ENCODE measurements at places on chromosomes 16 and 17. TPM values are rescaled to one million over a fixed set of nuclear protein-coding genes. Genes with fewer than 3 reads are reported as not detected.

Gene CDK12
- 59.7 TPM for total RNA-seq

Gene MPV17L
- 8.3 TPM for total RNA-seq

Gene TIGD7
- total RNA-seq = 7.5 TPM

Gene CCL8
- total RNA-seq = 1.6 TPM

Gene PYY
- 55.4 TPM for total RNA-seq

Gene KRT25
- total RNA-seq = not detected

Gene AIPL1
- not detected for total RNA-seq

Gene CCL15
- total RNA-seq = 79.4 TPM

Gene NPIPB8
- total RNA-seq = 0.92 TPM

Gene PLCD3
- total RNA-seq = 232 TPM

Gene ABCC11
- 0.32 TPM for total RNA-seq

Gene ABCA9
- total RNA-seq = 20.0 TPM

Gene ZFPM1
- total RNA-seq = 10.3 TPM

Gene MYH11
- total RNA-seq = 282 TPM

DNA sequence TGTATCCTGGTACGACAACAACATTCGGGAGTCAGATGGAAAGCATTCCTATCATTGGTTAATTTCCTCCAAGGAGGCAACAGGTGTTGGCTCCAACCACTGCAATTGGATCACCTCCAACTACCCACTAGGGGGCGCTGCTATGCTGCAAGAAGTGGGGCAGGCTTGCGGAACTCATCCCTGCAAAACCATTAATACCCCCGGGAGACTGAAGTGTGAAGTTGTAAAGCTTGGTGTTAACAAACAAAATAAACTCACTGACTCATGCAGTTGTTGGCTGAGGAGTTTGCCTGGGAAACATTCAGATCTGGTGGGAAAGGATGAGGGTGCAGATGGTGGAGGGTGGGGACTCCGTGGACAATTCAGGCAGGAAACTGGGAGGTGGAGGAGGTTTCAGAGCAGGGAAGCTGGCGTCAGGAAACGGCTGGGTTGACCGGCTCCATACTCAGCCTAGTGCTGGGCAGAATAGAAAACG, 84.9 kb downstream of the HS3ST2 start:
- DNase-seq = peak; percentile 81

GRCh38 chr16:28494121-28494851, at the start of gene APOBR:
APOBR (plus strand) TSS chr16:28494643; CDS start chr16:28494682, 39 bp downstream.
- peak; percentile 78 for DNase-seq

- no peak for DNase-seq
Observed at GRCh38 chr16:29925105-29925756, 795 bp downstream of the KCTD13 start.

GRCh38 chr17:43791589-43791988, 11.4 kb downstream of the CFAP97D1 start:
- peak; percentile 78 for DNase-seq

- no peak for DNase-seq
Observed at GRCh38 chr17:38867179-38867967, 2.5 kb upstream of the LASP1 start.

GRCh38 chr17:17760350-17760749, 76.4 kb downstream of the SREBF1 start:
- no peak for DNase-seq

DNA sequence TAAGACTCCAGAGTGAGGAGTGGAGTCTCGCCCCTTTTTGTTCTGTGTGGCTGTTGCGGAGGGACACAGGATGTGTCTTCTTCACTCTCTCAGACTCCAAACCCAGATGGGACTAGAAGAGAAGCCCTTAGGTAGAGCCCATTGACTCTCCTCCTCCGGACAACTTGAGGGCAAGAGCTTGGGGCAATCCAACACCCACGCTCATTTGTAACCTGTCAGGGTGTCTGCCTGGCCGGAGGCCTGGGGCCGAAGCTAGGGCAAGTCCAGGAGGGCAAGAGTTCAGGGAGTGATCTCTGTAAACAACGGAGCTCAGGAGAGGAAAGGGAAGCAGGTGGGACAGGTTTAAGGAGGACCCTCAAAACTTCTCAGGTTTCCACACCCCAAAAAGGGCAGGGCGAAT, 1.4 kb upstream of the HOXB1 start:
- DNase-seq = no peak

DNA sequence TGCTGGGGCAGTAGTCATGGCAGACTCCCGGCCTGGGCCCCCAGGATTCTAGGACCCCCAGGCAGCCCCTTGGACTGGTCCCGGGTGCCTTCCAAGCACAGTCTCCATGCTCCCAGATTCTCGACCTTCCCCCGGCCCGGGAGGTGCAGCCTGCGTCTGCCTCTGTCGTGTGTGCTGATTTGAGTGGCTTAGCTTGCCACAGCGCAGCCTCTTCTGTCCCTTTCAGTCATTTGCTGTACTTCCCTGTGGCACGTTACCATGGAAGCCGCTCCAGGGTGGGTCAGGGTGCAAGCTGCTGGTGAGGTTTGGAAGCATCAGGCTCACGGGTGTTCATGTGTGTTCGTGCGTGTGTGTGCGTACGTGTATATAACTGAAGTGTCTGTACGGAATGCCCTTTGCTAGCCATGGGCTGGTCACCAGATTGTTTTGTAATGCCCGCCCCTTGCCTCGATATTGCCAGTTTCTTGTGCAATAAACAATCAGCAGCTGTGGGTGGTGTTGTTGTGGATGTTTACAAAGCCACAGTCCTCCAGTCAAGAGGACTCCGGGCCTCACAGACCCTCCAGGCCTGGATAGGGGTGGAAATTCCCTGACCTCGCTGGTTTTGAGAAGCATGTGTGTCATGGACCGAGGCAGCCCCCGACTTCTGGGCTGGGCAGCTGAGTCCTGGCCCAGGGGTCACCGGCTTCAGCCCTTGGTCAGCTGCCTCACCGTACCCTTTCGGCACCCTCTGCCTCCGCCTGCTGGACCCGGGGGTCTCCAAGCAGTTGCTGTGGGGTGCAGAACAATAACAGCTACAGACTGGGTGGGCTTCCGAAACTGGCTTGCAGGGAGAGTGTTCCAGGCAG, 9.7 kb upstream of the CLEC18A start:
- DNase-seq = no peak

DNA sequence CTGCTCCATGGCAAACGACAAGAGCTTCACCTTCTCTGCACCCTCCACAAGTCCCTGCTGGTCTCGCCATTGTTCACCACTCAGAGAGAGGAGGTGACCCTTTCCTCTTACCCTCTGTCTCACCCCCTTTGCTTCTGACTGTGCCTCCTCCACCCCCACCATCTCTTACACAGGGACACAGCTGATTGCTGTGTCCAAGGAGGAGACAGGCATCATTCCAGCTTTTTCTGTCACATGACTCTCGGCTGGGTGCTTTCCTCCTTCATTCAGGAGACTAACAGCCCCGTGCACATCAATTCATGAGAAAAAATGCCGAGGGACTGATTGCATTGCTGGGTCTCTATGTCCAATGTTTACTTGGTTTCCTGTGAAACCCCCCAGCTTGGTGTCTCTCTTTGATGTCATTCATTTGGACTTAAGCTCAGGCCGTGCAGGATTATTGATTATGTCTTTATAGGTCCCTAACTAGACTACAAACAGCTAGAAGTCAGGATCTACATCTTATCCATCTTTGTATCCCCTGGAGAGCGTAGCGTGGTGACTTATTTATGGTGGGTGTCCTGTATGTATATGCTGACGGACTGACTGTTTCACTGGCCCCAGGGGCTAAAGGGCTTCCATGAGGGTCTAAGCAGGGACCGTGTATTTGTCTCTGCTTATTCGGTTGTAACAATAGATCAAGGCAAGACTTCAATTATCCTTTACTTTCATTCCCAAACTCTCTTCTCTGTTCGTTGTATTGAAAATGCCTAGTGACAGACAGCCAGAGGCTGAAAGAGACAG, 82.2 kb upstream of the CDH13 start:
- no peak for DNase-seq

GRCh38 chr16:70512456-70512855, 10.9 kb downstream of the COG4 start:
- DNase-seq = no peak

- no peak for DNase-seq
Observed at GRCh38 chr17:57603546-57603945, 141.6 kb downstream of the CCDC182 start.

DNA sequence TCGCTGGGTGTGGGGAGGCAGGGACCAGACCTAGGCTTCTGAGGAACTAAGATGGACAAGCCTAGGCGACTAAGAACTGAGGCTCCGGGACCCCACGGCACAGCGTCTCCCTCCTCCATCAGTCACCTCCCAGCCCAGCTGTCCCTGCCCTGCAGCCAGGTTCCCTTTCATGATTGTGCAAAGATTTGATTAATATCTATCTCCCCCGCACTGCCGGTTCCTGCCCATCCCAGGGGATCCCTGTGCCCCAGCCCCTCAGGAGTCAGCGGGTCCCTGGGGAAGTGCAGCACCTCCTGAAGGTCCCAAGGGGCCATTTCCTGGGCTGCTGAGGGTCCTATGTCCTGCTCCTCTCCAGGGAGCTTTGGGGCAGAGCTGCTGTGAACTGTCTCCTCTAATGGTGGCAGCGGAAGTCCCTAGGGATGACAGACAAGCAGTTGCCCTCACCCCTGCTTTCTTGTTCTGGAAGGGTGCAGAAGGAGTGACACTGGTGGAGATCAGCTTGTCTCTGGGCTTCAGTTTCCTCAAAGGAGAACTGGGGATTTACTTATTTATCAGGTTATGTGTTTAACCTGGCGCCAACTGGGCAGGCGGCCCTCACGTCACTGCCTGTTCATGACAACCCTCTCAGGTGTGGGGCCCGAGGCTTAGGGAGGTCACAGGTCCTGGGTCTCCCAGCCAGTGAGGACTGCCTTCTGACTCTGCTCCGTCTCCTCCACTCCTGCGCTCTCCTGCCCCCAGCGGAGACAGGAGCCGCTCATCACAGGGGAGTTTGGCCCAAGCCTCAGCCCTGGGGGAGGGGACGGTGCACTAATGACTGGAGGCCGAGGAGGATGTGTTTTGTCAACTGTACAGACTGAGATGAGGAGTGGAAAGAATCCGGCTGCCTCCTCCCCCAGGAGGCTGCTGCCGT, 1.9 kb upstream of the C16orf74 start:
- peak; percentile 31 for DNase-seq

DNA sequence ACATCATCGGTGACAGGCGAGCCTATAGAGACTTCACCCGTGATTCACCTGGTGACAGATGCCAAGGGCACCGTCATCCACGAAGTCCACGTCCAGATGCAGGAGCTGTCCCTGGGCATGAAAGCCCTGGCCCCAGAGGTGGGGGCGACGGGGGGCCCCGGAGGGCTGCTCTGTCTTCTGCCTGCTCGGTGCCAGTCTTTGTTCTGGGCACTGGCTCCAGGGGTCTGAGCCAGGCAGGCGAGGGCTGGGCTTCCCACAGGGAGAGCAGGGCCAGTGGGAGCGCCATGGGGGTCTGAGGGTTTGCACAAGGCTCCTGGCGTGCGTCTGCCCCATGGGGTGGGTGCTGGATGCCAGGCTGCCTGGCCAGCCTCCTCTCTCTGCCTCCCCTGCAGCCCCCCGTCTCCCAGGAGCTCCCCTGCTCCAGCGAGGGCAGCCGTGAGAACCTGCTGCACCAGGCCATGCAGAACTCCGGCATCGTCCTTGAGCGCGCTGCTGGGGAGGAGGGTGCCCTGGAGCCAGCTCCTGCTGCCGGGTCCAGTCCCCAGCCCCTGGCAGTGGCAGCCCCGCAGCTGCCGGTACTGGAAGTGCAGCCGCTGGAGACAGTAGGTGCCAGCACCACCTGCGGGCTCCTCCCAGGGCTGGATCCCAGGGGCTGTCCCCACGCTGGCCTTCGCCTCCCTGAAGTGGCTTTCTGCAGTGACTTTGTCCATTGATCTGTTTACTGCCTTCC, 3.0 kb upstream of the DNASE1L2 start:
- no peak for DNase-seq

DNA sequence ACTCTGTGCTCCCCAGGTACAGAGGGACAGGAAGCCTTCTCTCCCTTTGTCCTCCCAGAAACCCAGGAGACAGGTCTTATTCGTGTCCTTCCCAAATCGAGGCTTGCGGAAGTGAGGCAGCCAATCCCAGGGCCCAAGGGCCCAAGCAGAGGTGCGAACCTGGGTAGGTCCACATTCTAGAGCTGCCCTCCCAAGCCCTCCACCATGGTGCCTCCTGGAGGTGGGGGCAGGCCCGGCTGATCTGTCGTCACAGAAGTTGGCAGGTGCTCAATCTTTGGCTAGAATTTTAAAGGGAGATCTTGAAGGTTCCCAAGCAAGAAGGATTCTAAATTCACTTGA, 21.5 kb downstream of the MRC2 start:
- no peak for DNase-seq

GRCh38 chr17:68572138-68572842, 28.9 kb downstream of the FAM20A start:
- DNase-seq = no peak

DNA sequence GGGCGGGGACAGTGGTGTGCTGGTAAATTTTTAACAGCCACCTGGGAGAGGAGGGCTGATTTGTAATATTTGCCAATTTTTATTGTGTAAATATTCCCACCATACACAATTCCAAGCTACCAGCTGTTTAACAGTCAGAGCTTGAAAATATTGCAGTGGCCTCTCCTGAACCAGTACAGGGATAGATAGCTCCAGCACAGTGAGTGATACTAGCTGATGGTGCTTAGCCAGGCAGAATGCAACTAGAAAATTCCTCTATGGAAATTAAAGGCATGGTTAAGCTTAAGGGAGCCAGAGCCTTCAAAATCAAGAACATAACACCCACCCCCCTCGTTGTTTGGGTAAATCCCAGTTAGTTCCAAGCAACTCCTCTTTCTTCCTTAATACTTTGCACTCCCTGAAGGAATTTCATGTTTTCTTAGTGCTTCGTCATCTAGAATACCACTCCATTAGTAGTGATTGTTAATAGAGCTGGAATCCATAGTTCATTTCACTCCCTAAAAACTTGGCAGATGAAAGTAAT, 96.6 kb downstream of the CYB561 start:
- no peak for DNase-seq

DNA sequence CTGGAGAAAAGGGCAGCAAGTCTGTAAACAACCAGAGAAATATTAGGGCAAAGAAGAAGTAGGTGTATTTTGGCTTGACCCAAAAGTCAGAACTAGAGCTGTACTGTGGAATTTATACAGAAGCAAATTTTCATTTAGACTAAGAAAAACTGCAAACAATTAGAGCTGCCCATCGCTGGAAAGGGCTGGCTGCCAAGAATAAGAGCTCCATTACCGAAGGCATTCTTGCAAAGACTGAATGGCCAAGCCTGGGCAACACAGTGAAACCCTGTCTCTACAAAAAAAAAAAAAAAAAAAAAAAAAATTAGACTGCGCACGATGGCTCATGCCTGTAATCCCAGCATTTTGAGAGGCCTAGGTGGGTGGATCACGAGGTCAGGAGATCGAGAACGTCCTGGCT, 53.9 kb upstream of the TMC5 start:
- no peak for DNase-seq

DNA sequence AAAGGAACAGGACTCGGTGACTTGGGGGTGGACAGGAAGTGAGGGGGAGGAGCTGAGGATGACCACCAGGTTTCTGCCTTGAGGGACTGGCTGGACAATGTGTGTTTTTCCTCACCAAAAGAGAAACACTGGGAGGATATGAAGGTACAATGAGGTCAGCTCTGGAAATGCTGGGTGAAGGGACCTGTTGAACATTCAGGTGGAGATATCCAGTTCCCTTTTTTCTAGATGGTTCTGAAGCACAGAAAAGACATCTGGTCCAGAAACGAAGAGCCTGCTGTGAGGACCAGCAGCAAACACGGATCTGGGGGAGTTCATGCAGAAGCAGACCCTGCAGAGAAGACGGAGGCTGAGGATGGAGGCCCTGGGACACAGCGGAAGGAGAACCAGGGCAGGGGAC, 17.5 kb downstream of the ARHGAP17 start:
- DNase-seq = no peak

All from mucosa of descending colon (tissue), 3 donors.